Suppressor macrophage (primary cell): ENCODE measurements at places on chromosomes 11 and 22.

DNA sequence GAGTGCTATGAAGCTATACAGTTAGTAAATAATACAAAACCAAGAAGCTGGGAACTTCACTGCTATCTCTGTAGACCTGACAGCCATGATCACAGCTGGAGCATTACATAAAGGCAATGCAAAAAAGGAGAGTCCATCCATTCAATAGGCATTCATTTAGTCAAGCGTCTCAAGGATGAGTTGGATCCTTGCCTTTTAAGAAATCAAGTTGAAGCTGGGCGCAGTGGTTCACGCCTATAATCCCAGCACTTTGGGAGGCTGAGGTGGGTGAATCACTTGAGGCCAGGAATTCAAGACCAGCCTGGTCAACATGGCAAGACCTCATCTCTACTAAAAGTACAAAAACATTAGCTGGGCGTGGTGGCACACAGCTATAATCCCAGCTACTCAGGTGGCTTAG is 48.1 kb upstream of the ALKBH3 start:
- no peak for DNase-seq

DNA sequence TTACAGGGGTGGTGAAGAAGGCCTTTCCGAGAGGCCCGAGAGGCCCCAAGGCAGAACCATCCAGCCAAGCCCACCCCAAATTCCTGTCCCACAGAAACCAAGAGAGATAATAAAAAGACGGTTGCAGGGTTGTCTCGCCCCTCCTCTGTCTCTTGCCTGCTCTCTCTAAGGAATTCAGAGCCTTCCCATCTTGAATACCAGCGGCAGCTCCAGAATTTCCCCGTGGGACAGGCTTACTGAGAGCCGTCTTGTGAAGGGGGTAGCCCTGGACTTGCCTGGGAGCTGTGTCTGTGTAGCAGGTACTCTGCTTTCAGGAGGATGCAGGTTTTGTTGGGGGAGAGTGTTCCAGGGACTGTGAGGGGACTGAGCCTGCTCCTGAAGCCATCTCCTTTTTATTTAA is 9.6 kb upstream of the EIF3D start:
- no peak for DNase-seq

DNA sequence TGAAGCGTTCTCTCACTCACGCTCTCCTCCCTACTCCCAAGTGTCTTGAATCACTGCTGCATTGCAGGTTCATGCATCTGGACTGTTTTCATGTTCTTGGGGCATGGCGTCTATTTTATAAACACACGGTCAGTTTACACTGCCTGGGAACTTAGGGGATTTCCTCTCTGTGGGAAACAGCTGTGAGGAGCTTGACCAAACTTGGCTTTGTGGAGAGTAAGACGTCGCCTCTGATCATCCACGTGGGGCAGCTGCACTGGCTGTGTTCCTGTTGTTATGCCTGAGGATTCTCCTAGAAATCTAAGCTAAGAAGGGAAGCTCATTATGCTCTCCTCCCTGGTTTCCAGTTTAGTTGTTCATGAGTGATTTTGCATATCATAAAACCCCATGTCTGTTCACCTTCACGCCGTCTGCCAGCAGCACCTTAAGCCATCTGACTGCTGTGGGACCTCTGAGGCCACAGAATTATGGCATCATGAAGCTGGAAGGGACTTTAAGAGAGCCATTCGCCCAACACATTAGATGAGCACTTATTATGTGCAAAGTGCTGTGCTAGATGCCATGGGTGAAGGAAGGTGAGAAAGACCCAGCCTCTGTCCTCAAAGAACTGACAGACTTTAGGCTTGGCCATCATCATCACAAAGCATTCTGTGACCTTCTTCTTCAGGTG is 38.8 kb upstream of the POU2AF1 start:
- DNase-seq: peak; percentile 36

GRCh38 chr11:124801014-124801413 is 808 bp upstream of the MSANTD2 start:
- DNase-seq: peak; percentile 10

GRCh38 chr22:27999876-28000275 is 80.8 kb upstream of the PITPNB start:
- no peak for DNase-seq

- DNase-seq: no peak
Observed at GRCh38 chr22:41963453-41964111, 5.7 kb upstream of the SEPTIN3 start.

DNA sequence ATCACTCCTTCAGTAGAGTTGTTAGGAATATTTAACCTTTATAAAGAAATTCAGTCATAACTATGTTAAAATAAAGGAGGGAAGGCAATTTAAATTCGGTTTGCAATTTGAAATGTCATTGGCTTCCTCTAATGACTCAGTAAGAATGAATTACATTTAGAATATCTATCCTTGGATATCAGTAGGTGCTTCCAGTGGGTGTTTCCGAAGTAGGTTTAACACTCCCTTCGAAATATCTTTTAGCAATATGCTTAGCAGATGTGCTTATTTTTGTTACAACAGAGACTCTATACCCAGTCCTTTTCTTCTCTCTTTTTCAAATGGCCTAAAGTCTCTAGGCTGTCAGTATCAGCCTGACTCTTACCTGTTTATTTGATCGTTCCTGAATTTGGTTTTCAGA is 103.7 kb upstream of the RASSF10 start:
- DNase-seq: no peak

DNA sequence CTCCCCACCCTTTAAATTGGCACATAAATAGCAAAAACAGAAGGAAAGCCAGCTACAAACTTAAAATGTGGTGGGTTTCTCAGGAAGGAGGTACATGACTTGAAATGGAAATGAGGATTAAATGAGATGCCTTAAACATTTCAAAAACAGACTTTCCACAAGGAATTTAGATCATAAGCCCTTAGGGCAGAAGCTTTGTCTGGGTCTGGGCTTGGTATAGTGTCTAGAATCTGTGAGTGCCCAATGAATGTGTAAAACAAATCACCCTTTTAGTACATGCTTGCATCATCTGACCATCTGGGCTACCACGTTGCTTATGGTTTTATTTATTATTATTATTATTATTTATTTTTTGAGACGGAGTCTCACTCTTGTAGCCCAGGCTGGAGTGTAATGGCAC is 37.1 kb upstream of the CREB3L1 start:
- DNase-seq: no peak

DNA sequence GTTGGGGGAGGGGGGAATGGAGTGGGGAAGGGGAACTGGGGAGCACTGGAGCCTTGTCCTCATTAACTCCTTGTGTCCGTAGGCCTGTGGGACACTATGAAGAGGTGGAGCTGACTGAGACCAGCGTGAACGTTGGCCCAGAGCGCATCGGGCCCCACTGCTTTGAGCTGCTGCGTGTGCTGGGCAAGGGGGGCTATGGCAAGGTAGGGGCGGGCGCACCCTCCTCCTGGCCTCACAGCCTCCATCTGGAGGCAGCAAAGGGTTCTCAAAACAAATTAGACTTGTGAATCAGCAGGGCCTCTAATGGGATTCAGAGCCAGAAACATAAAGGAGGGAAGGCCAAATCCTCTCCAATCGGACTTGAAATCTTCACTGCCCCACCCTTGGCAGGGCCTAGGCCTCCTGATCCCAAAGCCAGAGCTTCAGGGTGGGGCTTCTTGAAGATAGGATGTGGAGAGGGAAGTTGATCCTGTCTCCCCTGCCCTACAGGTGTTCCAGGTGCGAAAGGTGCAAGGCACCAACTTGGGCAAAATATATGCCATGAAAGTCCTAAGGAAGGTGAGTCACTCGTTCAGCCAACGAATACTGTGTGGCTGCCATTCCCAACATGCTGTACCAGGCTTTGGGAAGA is 859 bp downstream of the RPS6KB2 start:
- DNase-seq: no peak

GRCh38 chr11:16276251-16276650 is 80.1 kb downstream of the SOX6 start:
- no peak for DNase-seq

GRCh38 chr22:47190957-47191670 is 428.7 kb downstream of the TBC1D22A start:
- no peak for DNase-seq

DNA sequence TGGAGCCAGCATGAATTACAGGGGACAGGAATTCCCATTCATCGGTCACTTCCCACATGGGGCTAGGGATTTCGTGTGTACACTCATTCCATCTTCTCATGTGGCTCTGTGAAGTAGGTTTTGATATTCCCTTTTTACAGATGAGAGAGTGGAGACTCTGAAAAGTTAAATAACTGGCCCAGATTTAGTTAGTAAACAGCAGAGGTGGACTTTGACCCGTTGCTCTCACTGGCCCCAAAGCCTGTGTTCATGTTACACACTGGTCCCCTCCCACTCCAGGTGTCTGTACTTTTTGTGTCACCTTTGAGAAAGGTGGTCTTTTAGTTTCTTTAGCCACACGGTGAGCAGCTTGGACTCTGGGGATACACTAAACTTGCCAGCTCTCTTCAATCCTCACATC is 108.5 kb downstream of the MICAL2 start:
- no peak for DNase-seq

DNA sequence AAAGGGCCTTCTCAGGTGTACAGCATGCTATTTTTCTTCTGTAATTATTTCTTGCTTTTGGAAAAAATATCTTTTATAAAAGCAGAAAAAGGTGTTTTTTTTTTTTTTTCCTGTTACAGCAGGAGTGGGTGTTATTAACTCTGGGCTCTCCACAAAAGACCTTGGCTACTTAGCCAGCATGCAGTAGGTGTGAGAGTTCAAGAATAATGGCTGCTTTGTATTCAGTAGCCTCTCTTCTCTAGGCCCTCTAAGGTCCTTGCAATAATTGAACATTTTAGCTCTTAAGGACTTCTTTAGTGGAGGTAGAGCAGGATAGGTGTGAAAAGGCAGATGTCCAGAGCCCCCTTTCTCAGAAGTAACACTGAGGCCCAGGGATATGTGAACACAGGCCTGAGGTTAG is 3.4 kb downstream of the ELF5 start:
- no peak for DNase-seq

- no peak for DNase-seq
Observed at GRCh38 chr11:80911666-80912065, 1470.8 kb upstream of the TENM4 start.

GRCh38 chr22:29987137-29987536 is 93.1 kb upstream of the HORMAD2 start:
- DNase-seq: peak; percentile 75

DNA sequence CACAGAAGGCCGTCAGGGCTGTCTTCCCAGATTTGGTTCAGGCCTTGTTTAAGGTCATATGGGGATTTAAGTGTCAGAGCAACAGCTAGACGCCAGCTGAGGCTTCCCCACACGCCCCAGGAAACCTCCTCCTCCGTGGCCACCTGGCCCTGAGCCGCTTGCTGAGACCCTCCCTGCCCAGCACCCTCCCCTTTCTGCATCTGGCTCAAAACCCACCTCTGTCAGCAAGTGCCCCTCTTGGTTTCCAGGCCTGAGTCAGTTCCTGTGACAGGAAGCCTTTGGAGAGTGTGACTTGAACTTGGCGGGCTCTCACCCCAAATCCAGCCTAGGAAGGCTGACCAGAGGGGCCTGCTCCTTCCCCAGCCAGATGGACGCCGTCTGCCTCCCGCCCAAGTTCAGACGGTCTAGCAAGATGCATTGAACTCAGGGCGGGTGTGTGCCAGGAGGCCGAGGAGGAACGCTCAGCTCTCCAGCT is 561 bp downstream of the FXYD2 start:
- DNase-seq: peak; percentile 53

GRCh38 chr22:23381661-23382427 is 198.2 kb downstream of the IGLL1 start:
- no peak for DNase-seq

DNA sequence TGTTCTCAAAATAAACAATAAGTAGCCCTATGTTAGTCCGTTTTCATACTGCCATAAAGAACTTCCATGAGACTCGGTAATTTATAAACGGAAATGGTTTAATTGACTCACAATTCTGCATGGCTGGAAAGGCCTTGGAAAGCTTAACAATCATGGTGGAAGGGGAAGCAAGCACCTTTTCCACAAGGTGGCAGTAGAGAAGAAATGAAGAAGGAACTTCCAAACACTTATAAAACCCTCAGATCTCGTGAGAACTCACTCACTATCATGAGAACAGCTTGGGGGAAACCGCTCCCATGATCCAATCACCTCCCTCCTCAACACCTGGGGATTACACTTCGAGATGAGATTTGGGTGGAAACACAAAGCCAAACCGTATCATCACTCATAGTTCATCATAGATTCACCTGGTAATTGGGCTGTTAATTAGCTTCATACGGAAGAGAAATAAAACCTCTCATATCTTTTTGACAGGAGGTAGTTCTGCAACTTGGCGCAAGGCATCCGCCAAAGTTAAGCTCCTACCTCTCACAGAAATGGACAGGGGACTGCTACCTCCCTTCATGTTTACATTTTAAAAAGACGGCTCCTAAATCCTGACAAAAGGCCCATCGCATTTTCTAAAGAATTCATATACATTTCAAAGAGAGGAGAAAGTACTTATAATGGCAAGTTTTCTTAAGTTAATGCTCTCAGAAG is 49.0 kb downstream of the MUC15 start:
- peak; percentile 10 for DNase-seq

GRCh38 chr11:67516806-67517205 is 6.4 kb downstream of the CABP2 start:
- DNase-seq: no peak

GRCh38 chr11:126263489-126263888 is 5.2 kb downstream of the SRPRA start:
- DNase-seq: no peak

DNA sequence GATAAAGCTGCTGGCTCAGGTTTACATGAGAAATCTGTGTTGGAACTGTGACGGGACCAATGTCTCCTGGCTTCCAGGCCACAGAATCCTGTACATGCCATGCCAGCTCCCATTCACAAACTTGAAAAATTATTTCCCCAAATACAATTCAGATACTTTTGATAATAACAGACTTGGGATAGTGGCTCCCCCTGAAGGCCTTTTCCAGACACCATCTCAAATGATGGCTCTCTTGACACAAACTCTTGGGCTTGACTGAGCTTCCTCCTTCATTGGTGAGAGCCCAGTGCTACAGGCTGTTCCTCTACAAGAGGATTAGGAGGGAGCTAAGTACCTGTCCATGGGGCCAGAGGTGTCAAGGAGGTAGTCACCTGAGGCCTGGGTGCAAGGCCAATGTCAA is 104.7 kb upstream of the PAX6 start:
- DNase-seq: no peak

- no peak for DNase-seq
Observed at GRCh38 chr11:65790902-65791650, 4.2 kb downstream of the OVOL1 start.
